ENCODE measurements at places on chromosomes 3 and 15. TPM values are rescaled to one million over a fixed set of nuclear protein-coding genes. Genes with fewer than 3 reads are reported as not detected.

ADGRG7 gene
- 0.13 TPM for total RNA-seq

DNA sequence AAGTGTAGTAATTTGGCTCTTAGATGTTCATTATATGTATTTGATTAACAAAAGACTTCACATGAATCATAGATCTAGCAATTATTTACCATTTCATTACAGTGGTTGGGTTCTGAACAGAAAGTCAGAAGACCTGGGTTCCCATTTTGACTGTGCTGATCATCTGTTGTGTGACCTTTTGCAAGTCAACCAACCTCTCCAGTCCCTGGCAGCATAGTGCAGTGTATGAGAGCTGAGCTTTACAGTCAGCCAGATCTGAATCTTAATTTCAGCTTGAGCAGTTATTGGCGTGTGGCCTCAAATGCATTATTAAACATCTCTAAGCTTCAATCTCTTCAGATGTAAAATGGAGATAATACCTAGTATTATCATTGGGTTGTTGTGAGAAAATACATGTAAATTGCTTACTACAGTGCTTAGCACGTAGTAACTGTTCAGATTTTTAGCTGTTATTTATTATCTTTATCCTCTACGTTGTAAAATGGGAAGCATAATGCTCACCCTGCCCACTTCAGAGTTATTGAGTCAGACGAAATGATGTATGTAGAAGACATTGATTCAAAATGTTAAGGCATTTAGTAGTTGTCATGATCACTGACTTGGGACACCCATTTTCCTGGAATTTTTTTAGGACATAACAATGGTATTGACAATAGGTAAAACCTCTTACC, 104.0 kb downstream of the KLHL25 start:
- no peak for DNase-seq

- no peak for DNase-seq
Observed at GRCh38 chr3:119257654-119258410, 17.2 kb upstream of the B4GALT4 start.

RRP9 gene
- 9.7 TPM for total RNA-seq

ACTC1 gene
- 11,631 TPM for total RNA-seq

- peak; percentile 29 for DNase-seq
Observed at GRCh38 chr15:78263351-78263781, 996 bp upstream of the DNAJA4 start.

DNA sequence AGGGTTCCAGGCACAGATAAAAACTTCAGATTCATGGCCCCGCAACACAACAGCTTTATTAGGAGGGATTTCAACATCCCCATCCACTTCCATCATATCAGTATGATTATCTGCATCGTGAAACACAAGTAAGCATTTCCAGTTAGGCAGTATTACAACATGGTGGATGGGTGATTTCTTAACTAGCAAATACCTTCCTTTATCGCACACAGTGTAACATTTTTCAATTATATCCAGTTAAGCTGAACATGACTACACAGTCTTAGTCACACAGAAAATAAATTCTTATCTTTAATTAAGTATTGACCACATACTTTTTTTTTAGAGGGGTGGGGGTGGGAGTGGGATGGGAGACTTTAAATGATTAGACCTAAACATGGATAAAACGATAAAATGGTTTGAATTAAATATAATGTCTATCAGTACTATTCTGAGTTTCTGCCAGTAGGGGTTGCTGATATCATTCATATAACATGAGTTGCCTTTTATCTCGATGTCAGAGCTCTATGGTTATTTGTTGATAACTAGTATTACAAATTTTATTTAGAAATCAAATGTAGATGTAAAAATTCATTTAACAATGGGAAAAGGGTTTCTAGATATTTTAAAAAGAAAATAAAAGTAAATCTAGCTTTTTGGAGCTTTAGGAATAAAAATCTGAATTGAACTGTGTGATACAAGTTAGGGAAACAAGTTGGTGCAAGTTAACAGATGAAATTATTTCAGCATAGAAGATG, 146.6 kb downstream of the TBL1XR1 start:
- DNase-seq = no peak

DNA sequence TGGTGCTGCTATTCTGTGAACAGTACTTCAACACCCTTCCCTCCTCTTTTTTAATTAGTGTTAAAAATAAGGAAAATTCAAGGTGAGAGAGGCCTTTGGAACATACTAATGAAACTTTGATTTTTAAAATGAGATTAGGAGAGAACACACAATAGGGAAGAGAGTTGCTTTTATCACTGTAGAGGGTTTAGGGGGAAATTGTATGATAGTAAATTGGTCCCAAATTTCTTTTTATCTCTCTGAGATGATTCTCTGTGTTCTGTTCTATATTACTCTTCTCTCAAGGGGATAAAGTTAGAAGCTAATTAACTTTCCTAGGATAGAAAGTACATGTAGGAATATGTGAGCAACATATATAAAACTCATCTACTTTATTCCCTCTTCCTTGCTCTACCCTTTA, 40.8 kb downstream of the ZFAND6 start:
- no peak for DNase-seq

GRCh38 chr3:194034346-194035336, 101.3 kb upstream of the HES1 start:
- DNase-seq = no peak

- no peak for DNase-seq
Observed at GRCh38 chr15:62950462-62950931, 92.0 kb upstream of the TPM1 start.

DNA sequence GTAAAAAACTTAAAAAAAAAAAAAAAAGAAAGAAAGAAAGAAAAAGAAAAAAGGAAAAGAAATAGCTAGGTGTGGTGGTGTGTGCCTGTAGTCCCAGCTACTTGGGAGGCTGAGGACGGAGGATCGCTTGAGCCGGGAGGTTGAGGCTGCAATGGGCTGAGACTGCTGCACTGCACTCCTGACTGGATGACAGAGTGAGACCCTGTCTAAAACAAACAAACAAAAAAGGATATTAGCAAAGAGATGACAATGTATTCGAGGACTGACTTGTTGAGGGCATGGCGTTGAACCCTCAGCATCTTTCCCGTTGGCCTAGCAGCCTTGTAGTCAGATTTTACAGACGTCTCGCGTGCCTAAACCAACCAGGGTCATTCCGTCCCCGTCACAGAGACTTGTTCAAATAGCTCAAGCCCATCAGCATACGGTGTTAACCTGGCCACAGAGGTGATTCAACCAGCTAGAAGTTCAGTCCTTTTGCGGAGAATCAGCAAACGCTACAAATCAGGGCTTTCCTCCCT, 528 bp upstream of the NIT2 start:
- DNase-seq = no peak

DNA sequence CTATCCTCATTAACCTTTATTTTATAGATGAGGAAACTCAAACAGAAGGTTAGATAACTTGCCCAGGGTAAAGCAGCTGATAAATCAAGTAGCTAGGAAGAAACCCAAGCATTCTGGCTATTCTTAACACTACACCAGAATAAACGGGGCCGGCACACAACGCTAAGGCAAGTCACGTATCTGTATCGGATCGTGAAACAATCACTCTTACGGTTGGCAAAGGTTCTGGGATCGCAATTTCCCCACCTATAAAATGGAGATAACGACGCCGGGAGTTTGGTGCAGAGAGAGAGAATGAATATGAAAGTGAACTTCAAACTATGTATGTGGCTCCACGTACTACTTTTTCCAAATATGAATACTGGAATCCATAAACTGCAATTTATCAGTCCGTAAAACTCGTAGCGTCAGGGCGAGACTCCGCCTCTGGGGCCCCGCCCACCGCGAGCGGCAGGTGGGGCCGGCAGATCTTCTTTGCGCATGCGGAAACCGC, 252 bp upstream of the ARMC8 start:
- peak; percentile 96 for DNase-seq

CHL1 gene
- total RNA-seq = 2.5 TPM

GRCh38 chr3:50743643-50744042, 68.9 kb downstream of the DOCK3 start:
- no peak for DNase-seq

GRCh38 chr3:168112894-168113293, 17.2 kb upstream of the GOLIM4 start:
- DNase-seq = no peak

PARL gene
- total RNA-seq = 57.2 TPM

DNA sequence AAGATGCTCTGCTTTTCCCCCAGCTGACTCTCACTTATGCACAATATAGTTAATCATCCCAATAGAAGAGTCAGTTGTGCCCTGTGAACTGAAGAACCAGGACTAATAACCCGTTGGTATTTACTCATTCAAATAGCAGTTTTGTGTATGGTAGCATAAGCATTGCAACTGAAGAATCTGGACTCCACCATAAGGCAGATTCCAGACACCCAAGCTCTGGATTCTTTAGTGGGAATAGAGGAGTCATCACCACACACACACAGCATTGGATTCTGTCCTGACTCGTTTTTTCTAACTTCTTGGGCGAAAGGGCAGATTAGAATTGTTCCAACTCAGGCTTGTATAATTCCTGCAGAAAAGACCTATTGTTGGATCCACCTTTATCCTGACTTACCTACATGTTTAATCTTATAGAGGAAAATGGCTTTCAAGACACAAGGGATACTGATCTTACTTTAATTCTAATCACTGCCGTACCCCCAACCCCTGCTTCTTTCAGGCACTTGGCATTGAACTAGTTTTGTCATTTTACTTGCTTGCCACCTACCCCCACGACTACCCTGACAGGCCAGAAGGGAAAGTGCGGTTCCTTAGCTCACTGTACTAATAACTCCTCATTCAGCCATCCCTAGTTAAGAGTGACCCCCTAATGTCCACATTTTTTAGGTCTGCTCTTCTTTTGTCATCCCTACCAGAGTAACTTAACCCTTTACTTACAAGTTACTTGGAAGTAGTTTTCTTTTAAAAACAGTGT, 42.3 kb downstream of the NKIRAS1 start:
- DNase-seq = no peak

NRROS gene
- total RNA-seq = 2.6 TPM

GORASP1 gene
- total RNA-seq = 45.9 TPM

DNA sequence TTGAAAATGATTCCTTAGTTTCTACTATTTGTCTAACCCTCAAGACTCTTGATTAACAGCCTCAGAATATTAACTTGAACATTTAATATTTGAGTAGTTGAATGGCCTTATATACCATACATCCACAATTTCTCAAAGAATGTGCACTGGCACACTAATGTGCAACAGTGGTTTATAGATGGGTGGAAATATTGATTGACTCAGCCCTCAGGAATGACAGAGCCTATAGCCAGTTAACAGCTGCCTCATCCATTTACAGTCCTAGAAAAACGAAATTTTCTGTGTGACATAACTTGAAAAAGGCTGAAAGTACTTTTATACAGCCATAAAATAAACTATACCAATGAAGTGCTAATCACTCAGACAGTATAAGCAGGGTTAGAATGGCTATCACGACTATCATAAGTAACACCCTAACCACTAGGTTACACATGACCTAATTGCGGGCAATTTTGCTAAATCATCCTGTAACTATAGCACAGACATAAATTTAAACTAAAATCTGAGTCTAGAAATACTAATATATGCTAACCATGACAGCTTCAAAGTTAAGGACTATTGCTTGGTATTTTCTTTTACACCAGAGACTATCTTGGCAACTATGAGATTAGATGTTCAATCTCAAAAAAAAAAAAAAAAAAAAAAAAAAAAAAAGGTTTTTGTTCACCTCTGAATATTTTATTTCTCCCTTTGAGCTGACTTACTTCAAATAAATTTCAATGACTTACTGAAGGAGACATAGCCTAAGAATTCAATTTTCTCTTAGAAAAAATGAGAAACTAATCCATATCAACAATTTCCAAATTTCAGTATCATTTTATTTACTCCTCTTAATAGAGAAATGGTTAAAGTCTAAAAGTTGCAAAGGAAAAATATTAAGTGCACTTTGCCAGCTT, 9.3 kb downstream of the SECISBP2L start:
- DNase-seq = no peak

- DNase-seq = peak; percentile 78
Observed at GRCh38 chr3:172106989-172107388, 67.6 kb downstream of the FNDC3B start.

ZNF770 gene
- 31.6 TPM for total RNA-seq

- no peak for DNase-seq
Observed at GRCh38 chr3:3699816-3700633, 99.2 kb upstream of the LRRN1 start.

C3orf80 gene
- 0.94 TPM for total RNA-seq

- DNase-seq = no peak
Observed at GRCh38 chr15:86877171-86877631, 797.5 kb downstream of the AGBL1 start.

C3orf52 gene
- total RNA-seq = 5.1 TPM

DNA sequence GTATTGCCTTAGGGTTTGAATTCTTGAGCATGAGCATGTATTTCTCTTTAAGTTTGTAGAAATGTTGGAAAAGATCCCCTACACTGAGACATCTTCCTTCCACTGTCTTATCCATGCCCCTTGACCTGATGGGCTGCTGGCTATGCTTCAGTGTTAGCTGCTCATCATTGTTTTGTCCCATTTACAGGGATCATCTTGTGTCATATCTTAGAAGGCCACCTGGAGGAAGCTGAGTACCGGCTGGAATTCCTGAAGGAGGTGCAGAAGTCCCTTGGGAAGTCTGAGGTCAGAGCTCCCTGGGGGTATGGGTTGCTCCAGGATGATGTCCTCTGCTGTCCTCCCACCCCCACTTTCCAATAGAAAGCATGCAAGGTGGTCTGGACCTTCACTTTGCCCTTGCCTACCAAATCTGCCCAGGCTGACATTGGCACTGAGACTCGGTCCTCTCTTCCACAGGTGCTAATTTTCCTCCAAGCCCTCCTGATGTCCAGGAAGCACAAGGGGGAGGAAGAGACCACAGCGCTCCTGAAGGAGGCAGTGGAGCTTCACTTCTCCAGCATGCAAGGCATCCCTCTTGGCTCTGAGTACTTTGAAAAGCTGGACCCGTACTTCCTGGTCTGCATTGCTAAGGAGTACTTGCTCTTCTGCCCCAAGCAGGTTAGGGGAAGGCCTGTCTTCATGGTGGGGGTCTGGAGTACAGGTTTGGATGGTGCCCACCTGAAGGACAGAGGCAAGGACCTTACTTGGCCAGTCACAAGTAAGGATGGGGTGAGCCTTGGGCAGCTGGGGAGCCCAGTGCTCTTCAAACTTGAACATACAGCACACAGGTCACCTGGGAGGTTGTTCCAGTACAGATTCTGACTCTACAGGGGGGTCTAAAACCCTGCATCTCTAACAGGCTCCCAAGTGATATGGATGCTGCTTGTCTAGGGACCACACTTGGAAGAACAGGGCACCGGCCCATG, 17.7 kb downstream of the TTC21A start:
- DNase-seq = peak; percentile 70

DHFR2 gene
- 3.4 TPM for total RNA-seq

GRCh38 chr15:53950572-53950971, 27.7 kb upstream of the UNC13C start:
- DNase-seq = no peak

GOLGA6L10 gene
- 0.86 TPM for total RNA-seq

- DNase-seq = no peak
Observed at GRCh38 chr3:161559177-161559998, 62.8 kb downstream of the OTOL1 start.

GRCh38 chr3:112389961-112390360, 57.0 kb downstream of the CD200 start:
- no peak for DNase-seq

DNA sequence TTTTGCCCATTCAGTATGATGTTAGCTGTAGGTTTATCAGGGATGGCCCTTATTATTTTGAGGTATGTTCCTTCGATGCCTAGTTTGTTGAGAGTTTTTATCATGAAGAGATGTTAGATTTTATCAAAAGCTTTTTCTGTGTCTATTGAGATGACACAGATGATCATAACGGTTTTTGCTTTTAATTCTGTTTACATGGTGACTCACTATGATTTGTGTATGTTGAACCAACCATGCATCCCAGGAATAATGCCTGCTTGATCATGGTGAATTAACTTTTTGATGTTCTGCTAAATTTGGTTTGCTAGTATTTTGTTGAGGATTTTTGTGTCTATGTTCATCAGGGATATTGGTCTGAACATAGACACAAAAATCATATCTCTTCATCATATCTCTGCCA, 8.3 kb downstream of the GPR156 start:
- no peak for DNase-seq

Data from cardiac septum (tissue), 1 donor.